ENCODE measurements at places on chromosomes 12 and 14.

GRCh38 chr14:70718383-70719118, 76.8 kb downstream of the TTC9 start:
- no peak for DNase-seq

DNA sequence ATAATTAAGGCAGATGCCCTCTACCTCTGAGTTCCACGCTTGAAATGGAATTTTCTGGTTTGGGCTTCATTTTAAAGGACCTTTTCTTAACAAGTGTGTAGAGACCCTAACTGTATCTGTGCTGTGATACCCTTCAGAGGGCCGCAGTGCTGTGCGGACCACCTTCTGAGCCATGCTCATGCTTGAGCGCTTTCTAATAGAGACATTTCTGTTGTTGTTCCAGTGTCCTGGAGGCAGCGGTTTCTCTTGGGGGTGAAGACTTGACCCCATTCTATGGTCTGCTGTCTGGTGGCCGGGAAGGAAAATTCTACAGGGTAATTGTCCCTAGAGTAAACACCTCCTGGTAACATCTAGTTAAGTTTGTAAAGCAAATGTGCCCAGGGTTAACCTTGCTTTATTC, 46.7 kb upstream of the BCL7A start:
- DNase-seq: no peak

- DNase-seq: no peak
These were observed 40.5 kb downstream of the FBRSL1 start for GRCh38 chr12:132530447-132530846.

DNA sequence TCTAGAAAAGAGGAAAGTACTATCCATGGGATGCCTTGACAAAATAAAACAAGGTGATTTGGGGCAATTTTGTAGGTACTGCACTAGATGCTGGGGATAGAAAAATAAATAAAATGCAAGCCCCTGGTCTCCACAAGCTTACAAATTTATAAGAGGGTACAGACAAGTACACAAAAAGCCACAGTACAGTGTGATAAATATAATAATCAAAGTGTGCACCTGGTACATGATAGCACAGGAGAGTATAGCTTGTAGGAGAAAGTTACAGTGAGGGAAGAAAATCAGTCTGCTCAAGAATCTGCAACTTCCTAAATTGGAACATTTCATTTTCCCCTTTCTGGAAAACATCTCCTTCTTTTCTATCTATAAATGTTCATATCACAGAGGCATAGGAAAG, 3.0 kb upstream of the SSTR1 start:
- no peak for DNase-seq

GRCh38 chr12:59374783-59375182, 221.0 kb upstream of the SLC16A7 start:
- no peak for DNase-seq

GRCh38 chr14:77031759-77032490, 3.4 kb upstream of the IRF2BPL start:
- no peak for DNase-seq

DNA sequence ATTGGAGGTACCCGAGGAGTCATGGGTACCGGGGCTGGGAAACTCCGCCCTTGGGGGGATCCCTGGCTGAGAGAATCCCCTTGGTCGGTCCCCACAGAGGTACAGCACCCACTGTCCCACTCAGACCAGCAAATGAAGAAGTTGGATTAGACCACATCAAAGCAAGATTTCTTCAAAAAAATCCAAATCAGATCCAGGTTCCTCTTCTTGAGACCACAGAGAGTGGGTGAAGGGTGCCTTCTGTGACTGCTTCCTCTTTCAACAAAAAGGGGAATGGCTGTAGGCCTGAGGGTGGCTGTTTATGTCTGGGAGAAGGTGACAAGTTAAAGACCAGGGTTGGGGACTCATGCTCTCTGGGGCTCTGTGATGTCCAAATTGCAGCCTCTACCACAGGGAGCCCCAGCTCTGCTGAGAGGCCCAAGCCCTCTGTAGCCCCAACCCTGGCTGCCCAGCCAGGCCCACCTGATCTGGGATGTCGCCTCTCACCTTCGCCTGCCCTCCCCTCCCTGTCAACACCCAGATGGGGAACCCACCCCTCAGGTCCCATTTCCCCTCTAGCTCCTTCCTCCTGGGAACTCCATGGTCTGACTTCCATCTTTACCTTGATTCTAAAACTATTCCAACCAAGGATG, 50.9 kb downstream of the ZFP36L1 start:
- no peak for DNase-seq

GRCh38 chr12:69275471-69275891, 36.1 kb downstream of the CPSF6 start:
- no peak for DNase-seq

GRCh38 chr12:46400406-46400805, 27.8 kb upstream of the SLC38A2 start:
- no peak for DNase-seq

- peak; percentile 61 for DNase-seq
These were observed 28.4 kb downstream of the LRTM2 start for GRCh38 chr12:1848745-1849144.

DNA sequence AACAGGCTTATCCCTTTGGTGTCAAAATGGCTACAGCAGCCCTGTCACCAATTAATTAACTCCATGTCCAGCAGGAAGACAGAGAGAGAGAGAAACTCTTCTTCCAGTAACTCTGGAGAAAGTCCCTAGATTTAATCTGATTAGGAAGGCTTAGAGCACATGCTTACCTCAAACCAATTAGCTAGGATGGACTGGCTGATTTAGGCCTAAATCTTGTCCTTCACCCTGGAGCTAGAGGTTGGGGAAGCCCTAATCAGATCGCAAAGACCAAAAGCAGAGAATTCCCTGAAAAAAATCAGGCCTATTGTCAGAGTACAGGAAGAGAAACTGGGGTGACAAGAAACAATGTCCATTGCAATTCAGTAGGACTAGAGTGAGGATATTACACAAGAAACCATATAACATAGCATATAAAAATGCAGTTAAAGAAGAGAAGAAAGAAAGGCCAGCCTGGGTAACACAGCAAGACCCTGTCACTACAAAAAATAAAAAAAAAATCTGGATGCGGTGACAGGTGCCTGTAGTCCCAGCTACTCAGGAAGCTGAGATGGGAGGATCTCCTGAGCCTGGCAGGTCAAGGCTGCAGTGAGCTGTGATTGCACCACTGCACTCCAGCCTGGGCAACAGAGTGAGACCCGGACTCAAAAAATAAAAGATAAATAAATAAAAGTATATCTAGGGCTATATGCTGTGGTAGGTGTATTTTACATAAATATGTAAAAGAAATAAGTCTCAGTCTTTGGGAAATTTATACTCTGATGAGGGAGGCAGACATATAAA, 34.9 kb upstream of the TUBA1A start:
- DNase-seq: no peak

- DNase-seq: no peak
These were observed 6.3 kb upstream of the SERPINA1 start for GRCh38 chr14:94394581-94395207.

GRCh38 chr14:58138714-58139482, 13.1 kb downstream of the ARMH4 start:
- DNase-seq: no peak

- no peak for DNase-seq
These were observed 52.5 kb upstream of the EVL start for GRCh38 chr14:100012478-100013327.

DNA sequence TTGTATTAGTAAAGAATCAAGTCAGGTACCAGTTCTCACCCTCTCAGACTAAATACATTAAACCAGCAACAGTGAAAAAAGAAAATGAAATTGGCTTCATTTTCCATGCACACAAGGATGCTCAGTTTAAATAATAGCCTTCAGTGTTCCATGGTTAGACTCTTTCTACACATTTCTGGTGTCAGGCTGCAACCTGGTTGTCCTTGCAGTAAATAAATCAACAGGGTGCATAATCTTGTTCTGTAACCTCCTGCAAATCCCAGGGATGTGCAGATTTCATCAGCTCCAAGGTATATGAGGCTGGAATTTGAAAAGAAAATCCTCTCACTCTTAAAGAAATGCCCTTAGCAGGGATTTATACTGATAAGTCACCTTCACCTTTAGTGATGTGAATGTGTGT, 46.7 kb upstream of the BTG1 start:
- no peak for DNase-seq

DNA sequence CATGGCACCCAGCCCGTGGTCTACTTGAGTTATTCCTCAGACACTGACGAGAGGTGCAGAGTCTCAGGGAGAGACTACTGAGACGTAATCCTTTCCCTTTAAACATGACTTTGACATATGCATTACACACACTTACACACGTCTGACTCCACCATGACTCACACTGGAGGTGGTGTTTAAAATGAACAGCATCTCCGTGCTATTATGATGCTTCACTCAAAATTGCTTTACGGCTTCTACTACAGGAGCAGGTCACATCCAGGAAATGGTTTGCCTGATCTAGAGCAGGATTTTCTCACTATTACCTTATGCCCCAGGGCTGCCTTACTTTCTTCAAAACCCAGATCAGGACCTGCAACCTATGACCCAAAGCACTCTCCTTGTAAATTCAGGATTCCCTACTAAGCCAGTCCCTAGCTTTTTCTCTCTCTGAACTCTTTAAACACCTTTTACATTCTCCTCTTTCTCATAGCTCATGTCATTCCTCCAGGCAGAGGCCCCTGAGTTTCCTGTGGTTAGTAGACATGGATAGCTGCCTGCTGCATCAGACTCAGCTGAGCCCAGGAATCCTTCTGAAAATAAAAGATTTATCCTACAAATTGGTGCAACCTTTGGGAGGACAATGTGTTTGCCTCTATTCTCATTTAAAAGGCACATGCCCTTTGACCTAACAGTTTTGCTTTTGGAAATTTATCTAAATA, 31.2 kb downstream of the TMCC3 start:
- peak; percentile 27 for DNase-seq

GRCh38 chr12:42716491-42716891, 126.9 kb upstream of the PRICKLE1 start:
- DNase-seq: no peak

DNA sequence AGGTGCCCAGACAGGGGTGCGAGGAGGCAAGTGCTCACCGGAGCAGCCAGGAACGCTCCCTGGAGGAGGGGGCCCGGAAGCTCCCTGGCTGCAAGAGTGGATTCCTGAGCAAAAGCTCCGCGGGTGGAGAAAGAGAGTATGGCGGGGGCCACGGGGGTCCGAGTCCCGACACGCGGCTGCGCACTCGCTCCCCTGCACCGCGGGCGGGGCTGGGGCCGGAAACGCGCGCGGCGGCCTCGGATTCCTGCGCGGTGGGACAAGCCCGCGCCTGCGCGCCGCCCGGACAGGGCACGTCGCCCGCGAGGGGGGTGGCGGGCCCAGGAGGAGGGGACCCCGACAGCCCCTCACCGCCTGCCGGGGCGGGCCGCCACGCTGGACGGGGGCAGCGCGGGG, 27.8 kb upstream of the GPR132 start:
- no peak for DNase-seq

- no peak for DNase-seq
These were observed 13.3 kb downstream of the IL22 start for GRCh38 chr12:68240079-68240478.

- no peak for DNase-seq
These were observed 842.8 kb downstream of the VRK1 start for GRCh38 chr14:97640031-97640430.

DNA sequence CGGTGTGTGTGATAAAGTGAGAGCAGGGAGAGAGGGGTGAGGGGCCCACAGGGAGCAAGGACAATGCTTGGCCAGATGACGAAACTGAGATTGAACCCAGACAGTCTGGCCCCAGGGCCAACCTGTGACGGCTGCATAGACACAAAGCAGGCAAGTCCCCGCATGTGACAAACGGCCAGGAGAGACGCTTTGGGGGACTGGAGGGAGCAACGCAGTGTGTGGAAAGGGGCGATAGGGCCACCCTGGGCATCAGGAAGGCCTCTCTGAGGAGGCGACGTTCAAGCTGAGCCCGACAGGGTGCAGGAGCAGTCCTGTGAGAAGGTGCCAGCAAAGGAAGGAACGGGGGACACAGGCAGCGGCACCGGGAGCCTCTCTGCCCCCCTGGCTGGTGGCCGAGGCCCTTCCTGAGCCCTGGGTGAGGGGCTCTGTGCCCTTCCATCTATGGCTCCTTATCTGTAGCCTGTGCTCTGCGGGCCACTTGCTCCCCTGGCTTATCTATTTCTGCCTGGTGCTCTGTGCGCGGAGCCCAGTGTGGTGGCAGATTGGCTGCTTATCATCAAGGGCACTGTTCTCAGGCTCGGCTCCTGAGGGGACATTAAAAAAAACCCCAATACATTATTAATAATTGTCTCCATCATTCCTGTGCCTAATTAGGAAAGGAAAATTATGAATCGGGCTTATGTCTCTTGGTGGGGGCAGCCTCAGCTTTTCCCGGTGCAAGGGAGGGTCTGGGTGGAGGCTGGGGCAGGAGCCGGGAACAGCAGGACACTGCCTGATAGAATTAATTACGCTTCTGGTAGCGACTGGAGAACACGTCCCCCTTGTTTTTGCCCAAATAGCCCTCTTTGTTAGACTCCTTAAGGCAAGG, 39.8 kb downstream of the PRIMA1 start:
- DNase-seq: no peak

DNA sequence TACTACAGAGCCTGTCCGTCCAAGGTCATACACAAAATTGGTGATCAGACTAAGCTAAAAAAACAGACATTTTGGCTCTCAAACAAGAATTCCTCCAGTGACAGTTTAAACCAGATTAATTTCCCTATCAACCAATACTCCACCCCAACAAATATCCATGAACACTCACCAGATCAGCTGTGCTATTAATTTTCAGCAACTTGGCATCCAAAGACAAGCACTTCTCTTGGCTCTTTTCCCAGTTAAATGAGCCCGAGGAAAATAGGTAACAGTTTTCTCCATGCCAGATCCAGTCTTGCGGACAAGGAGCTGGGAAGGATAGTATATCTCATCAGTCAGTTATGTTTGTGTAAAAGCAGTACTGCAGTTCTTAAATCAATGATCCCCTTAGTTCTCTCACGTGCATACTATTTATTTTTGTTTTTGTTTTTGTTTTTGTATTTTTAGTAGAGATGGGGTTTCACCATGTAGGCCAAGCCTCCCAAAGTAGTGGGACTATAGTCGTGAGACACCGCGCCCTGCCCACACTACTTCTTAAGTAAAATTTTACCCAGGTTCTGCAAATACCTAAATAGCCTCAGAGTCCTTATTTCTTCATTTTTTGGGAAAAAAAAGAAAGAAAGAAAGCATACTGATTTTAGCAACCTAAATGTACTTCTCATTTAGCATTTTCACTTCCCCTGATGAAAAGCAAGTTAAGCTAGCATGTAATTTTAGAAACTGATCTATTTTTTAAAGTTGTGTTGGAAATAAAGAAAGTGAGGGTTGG, 11.1 kb downstream of the OLR1 start:
- no peak for DNase-seq

GRCh38 chr12:64610079-64610659, at the start of gene RASSF3:
Gene RASSF3 (plus strand): TSS chr12:64610495. CDS start chr12:64610633, 138 bp downstream.
- DNase-seq: no peak

DNA sequence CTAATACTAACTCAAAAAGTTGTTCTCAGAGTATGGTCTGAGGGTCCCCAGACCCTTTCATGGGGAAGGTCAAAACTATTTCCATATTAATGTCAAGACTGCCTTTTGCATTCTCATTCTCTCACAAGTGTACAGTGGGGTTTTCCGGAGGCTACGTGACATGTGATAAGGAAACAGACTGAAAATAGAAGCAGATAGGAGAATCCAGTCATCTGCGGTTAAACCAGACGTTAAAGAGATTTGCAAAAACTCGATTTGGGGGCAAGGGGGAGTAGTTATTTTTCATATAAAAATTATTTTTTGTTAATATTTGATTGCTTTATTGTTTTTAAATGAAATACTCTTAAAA, 1.0 kb upstream of the NAP1L1 start:
- DNase-seq: no peak
